ENCODE measurements at places on chromosomes 4 and X.

DNA sequence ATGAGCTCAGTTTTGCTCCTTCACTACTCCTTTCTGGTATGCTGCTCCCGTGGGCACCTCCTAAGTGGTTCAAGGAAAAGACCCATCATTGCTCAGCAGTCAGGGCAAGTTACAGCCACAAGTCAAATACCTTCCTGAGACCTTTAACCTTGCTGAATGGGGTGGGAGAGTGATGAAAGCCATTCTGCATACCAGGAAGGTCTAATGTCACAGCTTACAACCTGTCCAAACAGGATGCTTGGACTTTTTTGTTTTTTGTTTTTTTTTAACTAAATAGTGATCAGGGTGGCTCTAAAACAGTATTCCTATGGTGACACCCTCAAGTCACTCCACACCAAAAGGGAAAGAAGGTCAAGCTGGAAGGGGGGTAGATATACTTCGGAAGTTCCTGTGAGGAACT, 93.1 kb downstream of the GPC3 start:
- no peak for DNase-seq

GRCh38 chr4:836750-837301, 10.9 kb upstream of the CPLX1 start:
- no peak for DNase-seq

DNA sequence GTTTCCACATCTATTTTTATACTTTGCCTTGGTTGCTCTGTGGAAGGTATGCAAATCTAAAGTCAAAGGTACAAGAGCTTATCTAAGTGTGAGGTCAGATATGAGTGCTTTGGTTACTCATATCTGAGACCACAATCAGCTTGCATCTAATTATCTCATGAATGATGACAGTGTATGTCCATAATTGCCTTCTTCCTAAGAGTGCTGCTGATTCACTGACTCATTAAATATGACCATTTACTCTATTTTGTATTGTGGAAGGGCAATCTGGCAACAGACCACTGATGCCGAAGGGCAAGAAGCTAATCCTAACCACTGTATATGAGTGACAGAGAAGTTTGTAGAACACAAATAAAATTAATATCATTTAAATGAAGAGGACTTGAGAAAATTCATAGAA, 1190.2 kb upstream of the AGA start:
- no peak for DNase-seq

DNA sequence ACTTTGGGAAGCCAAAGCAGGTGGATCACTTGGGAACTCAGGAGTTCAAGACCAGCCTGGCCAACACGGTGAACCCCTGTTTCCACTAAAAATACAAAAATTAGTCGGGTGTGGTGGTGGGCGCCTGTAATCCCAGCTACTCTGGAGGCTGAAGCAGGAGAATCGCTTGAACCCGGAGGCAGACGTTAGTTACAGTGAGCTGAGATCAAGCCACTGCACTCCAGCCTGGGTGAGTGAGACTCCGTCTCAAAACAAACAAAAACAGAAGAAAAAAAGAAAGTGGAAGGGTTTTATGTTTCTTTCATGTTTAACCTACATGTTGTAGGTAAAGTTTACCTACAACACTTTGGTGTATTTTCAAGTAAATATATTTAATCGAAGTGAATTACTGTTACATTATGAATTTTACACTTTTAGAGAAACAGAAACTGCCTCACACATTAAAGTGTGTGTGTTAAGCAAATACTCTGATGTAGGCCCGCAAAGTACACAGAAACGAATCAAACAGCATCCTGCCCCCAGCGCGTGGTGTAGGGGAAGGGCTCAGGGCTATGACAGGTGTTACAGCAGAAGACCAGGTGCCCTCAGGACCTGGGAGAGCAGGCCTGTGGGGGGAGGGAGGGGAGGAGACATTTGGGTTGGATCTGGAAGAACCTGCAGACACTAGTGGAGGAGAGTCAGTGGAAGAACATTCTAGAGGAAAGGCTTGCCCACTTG, 39.0 kb downstream of the PTTG2 start:
- DNase-seq, result no peak

GRCh38 chr4:6720202-6720699, 4.3 kb downstream of the BLOC1S4 start:
- peak; percentile 76 for DNase-seq
